ENCODE measurements at places on chromosomes 3 and 15.

- DNase-seq, result no peak
Measured at GRCh38 chr3:58321791-58322190, 10.9 kb upstream of the PXK start.

- no peak for DNase-seq
Measured at GRCh38 chr3:29695643-29696198, 414.9 kb downstream of the RBMS3 start.

DNA sequence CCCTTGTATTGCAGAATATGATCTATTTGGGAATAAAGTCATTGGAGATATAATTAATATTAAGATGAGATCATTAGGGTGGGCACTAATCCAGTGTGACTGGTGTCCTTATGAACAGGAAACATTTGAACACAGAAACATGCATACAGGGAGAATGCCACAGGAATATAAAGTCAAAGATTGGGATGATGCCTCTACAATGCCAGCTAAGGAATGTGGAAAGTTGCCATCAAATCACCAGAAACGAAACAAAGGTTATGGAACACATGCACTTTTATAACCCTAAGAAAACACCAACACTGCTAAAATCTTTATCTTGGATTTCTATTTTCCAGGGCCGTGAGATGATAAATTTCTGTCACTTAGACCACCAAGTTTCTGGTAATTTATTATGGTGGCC, 442.4 kb upstream of the BCHE start:
- DNase-seq, result no peak

GRCh38 chr3:113495035-113495434, 19.9 kb downstream of the SPICE1 start:
- DNase-seq, result no peak

GRCh38 chr15:96595951-96596350, 265.5 kb downstream of the NR2F2 start:
- DNase-seq, result no peak
